Psoas muscle (tissue), 8 donors: ENCODE measurements at places on chromosomes 11 and 22. TPM values are rescaled to one million over a fixed set of nuclear protein-coding genes. Genes with fewer than 3 reads are reported as not detected.

The LRRC32 gene
- total RNA-seq: 16.6 TPM

The ZC3H7B gene
- total RNA-seq: 33.5 TPM

The SCT gene
- 4.8 TPM for total RNA-seq

The OR51M1 gene
- not detected for total RNA-seq

The RAG1 gene
- 0.76 TPM for total RNA-seq

The PRPF19 gene
- total RNA-seq: 71.7 TPM

The FADS3 gene
- 49.3 TPM for total RNA-seq

The DDI1 gene
- not detected for total RNA-seq

The NRIP3 gene
- total RNA-seq: 0.15 TPM

The GRAP2 gene
- 0.18 TPM for total RNA-seq

The MMP13 gene
- total RNA-seq: not detected

The SLC22A6 gene
- not detected for total RNA-seq

The OR4D5 gene
- not detected for total RNA-seq

The PHRF1 gene
- 31.2 TPM for total RNA-seq

The CRYBB1 gene
- total RNA-seq: 0.25 TPM

The APOL5 gene
- not detected for total RNA-seq

The CD82 gene
- 25.9 TPM for total RNA-seq

The KBTBD4 gene
- 16.5 TPM for total RNA-seq

The ELMOD1 gene
- total RNA-seq: 1.3 TPM

The ACRV1 gene
- not detected for total RNA-seq

The PLEKHA7 gene
- 2.6 TPM for total RNA-seq

The ARHGAP8 gene
- total RNA-seq: 0.14 TPM

The TRIM49 gene
- total RNA-seq: not detected

The ABCG4 gene
- total RNA-seq: 0.12 TPM

The ISX gene
- total RNA-seq: not detected

The SEPTIN3 gene
- not detected for total RNA-seq

The SLC22A8 gene
- not detected for total RNA-seq

The EXPH5 gene
- total RNA-seq: 0.15 TPM

The LINC01488 gene
- not detected for total RNA-seq

The CHRM4 gene
- total RNA-seq: not detected

The FERMT3 gene
- total RNA-seq: 7.2 TPM

The OR8B4 gene
- total RNA-seq: not detected

The MMP27 gene
- total RNA-seq: not detected

The C22orf31 gene
- total RNA-seq: not detected

The TEX12 gene
- not detected for total RNA-seq

The TP53AIP1 gene
- total RNA-seq: not detected

The FJX1 gene
- total RNA-seq: 4.0 TPM

The DEPDC7 gene
- total RNA-seq: 3.2 TPM
